Putamen (tissue), 1 donor: ENCODE measurements at places on chromosomes 12 and 14.

DNA sequence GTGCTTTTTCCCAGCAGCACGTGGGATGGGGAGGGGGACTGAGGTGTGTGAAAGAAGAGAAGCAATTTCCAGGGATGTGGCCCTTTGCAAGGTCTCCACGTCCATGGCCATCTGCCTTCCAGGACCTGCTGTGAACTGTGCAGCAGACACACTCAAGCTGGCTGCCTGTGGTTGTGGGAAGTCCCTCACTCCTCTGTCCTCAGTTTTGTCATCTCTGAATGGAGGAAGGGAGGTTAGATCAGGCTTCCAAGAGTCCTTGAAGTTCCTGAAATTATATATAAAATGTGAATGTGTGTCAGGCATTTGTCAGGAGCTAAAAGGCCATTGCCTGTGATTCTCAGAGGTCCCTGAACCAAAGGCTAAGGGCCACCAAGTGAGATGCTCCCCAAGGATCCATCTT is 328.2 kb downstream of the CACNA1C start:
- no peak for DNase-seq

DNA sequence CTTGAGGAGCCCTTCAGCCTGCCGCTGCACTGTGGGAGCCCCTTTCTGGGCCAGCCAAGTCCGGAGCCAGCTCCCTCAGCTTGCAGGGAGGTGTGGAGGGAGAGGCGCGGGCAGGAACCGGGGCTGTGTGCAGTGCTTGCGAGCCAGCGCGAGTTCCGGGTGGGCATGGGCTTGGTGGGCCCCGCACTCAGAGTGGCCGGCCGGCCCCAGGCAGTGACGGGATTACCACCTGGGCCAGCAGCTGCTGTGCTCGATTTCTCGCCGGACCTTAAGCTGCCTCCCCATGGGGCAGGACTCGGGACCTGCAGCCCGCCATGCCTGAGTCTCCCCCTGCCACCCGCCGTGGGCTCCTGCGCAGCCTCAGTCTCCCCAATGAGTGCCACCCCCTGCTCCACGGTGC is 116.9 kb downstream of the PAWR start:
- DNase-seq: no peak

DNA sequence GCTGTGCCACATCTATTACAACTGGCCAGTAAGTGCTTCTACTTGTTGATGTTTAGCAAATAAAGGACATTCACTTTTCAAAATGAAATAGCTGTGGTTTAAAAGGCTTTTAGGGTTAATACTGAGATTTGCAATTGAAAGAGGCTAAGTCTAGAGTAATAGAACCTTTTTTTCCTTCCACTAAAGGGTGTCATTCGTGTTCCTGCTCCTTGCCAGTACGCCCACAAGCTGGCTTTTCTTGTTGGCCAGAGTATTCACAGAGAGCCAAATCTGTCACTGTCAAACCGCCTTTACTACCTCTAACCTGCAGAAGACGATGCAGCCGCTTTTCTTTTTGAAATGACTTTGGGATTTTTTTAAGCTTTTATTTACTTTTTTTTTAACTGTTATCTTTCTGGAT is 33.6 kb downstream of the PIWIL1 start:
- no peak for DNase-seq

DNA sequence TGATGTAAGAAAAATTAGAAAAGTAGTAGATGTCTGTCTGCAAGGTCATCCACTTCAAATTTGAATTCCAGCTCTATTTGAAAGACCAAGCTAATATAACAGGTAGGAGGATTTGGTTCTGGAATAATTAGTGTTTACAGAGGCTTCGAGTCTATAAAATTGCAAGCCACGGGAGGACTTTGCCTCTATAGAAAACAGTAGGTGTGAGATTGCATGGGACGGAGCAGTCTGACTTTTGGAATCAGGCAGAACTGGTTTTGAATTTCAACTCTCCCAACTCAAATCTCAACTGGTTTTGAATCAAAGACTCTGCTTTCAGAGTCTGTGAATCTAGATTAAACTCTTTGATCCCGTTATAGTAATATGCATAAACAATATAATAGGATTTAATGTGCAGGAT is 82.4 kb downstream of the PIK3C2G start:
- DNase-seq: no peak

DNA sequence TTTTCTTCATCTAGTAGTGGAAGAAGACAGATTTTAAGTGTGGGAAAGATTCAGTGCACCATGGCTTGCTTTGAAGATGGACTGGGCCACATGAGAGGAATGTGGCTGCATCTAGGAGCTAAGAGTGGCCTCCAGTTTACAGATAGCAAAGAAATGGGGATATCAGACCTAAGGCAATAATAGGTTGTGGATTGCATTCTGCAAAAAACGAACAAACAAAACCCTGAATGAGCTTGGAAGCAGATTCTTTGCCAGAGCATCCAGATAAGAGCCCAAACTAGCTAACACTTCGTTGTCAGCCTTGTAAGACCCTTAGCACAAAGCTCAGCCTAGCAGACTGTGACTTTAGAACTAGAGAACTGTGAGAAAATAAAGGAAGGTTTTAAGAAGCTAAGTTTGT is 9.6 kb downstream of the ATXN7L3B start:
- DNase-seq: no peak

DNA sequence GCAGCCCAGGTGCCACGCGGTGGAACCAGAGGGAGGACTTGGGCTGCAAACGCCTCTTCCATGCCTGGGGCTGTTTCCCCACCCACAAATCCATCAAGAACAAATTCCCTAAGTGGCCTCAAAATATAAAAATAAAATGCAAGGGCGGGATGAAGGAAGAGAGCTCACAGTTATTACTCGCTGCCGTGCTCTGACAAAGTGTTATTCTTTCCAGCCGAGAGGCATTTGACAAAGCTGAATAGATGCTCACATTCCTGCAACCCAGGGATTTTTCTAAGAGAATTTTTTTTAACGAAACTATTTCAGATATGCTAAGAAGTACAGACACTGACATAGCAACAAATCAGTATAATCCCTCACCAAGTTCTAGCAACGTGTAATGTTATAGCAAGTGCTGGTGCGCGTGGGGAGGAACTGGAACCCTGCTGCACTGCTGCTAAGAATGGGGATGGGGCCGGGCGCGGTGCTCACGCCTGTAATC is 70.7 kb downstream of the SCARB1 start:
- peak; percentile 79 for DNase-seq

- no peak for DNase-seq
Observed at GRCh38 chr14:38873941-38874612, 229.0 kb downstream of the SEC23A start.

DNA sequence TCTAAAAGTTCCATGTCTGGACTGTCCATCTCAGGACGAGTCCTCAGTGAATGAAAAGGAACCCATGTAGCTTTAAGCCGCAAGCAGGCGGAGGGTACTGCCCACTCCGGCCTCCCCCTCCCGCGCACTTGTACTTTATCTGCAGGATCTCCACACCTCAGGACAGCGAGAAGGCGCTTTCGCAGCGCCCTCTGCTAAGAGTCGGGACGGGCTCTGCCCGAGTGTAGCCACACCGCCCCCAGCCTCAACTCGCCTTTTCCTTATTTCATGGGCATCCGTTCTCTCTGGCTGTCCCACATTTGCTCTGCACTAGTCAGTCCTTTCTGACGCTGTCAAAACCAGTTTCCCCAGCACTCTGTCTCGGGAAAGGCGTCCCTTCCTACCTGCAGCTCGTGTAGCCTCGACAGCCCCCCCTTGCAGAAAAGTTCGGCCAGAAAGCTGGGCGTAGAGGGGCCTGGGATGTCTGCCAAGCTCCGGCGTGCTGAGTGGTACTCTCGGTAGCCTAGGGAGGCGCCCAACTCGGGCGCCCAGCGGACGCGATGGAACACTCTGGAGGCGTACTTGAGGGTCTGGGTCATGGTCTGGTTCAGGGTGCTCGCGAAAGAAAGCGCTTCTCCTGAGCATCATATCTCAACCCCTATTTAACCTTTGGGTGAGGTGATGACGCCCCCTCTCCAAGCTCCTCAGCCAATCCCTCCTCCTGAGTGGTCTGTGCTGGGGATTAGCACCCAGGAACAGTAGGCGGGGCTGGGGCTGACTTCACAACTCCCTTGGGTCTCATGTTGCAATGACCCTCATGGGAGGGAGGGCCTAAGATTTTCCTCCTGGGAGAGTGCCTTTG is at the start of gene CYP27B1:
CYP27B1 (minus strand) TSS at position 615 of the 841 bp plus-strand sequence; CDS start at position 578, 37 bp downstream.
- no peak for DNase-seq

GRCh38 chr12:77122661-77123060 is 57.3 kb upstream of the E2F7 start:
- DNase-seq: no peak

- no peak for DNase-seq
Observed at GRCh38 chr14:69314327-69314726, 54.4 kb downstream of the GALNT16 start.

DNA sequence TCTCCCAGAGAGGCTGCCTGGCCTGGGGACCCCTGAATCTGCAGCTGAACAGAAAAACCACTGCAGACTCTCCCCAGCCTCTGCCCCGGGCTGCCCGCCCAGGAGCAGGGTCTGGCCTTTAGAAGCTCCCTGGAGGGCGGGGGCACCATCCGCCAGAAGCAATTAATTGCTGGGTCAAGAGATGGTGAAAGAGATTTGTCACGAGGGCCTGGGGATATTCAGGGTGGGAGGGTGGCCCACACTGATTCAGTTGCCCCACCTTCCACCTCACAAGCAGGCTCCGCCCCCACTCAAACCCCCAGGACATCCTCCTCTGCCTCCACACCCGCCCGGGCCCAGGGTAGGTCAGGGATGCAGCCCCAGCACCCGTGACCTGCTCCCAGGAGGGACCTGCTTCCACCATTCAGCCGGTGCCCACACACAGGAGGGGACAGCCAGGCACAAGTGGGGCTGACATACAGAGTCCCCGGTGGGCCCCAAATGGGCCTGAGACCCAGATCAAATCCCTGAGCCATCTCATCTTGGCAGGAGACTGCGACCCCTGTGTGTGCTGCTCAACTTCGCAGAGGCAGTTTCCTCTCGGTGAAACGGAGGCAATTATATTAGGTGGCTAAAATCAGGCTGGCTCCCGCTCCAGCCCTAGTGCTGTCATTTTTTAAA is 23.0 kb downstream of the NCOR2 start:
- DNase-seq: no peak

- no peak for DNase-seq
Observed at GRCh38 chr12:48972952-48973483, 1.5 kb upstream of the WNT10B start.
